ENCODE measurements at places on chromosomes 6 and 20. TPM values are rescaled to one million over a fixed set of nuclear protein-coding genes. Genes with fewer than 3 reads are reported as not detected.

DNA sequence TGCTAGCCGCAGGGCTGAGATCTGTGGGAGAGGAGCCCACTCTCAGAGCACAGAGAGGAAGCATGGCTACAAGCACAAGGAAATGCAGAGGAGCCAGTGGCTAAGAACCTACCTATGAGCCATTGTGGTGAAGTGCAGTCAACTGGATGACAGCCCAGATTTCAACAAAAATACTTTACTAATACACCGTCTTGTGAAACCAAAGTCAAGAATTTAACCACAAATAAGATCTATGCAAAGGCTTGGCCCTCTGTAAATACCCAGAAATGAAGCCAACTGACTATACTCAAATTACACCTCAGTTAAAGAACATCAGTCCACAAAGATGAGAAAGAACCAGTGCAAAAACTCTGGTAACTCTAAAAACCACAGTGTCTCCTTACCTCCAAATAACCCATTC lies 40.1 kb upstream of the PTCHD4 start:
- H3K27me3 ChIP-seq, result no peaks in the 10 kb centered on the region
- H3K27ac ChIP-seq, result no peak overlapping the region
- H3K36me3 ChIP-seq, result no peaks in the 10 kb centered on the region
- no peak overlapping the region for H3K4me3 ChIP-seq

- no peaks in the 10 kb centered on the region for H3K36me3 ChIP-seq
- no peak overlapping the region for H3K4me3 ChIP-seq
- DNase-seq, result no peak
Measured at GRCh38 chr6:29992807-29993206, 50.5 kb downstream of the HLA-A start.

DNA sequence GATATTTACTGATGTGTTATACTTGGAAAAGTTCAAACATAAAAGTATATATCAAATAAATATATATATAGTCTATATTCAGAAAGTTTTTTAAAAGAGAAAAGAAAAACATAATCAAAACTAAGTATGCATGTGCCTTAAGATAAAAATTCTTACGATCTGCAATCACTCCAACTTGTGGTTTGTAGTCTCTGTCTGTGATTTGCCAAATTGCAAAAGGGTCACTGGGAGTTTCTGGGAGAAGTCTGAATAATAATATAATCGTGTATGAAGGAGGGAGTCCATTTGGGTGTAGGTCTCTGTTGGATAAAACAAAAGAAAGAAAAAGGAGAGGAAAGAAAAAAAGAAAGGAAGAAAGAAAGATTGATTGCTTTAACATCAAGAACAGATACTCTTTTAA lies 92.4 kb downstream of the COL12A1 start:
- no peaks in the 10 kb centered on the region for H3K27me3 ChIP-seq
- H3K4me1 ChIP-seq, result no peaks in the 10 kb centered on the region
- no peaks in the 10 kb centered on the region for H3K36me3 ChIP-seq
- no peak overlapping the region for H3K27ac ChIP-seq

- no peaks in the 10 kb centered on the region for H3K36me3 ChIP-seq
- no peak for DNase-seq
- no peak overlapping the region for H3K27ac ChIP-seq
Measured at GRCh38 chr6:8157839-8158238, 55.5 kb upstream of the EEF1E1 start.

DNA sequence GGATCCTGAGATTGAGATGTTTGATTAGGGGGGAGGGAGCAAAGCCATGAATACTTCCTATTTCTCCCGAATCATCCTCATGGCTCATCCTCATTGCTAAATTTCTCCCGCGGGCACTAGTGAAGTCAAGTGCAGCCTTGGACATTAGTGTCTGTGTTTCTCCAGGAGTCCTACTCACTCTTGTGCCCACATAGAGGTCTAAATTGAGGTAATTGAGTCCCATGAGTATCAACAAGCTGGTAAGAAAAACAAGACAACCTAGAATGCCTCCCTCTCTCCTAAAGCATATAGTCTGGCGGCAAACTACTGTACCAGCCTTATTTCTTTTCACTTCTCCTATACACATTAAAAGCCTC lies 420 bp downstream of the CENPQ start:
- peaks cover 13% of the 10 kb centered on the region for H3K4me1 ChIP-seq
- H3K27ac ChIP-seq, result no peak overlapping the region
- H3K36me3 ChIP-seq, result no peaks in the 10 kb centered on the region
- peak overlapping the region; percentile 64 for H3K4me3 ChIP-seq
- H3K27me3 ChIP-seq, result no peaks in the 10 kb centered on the region

DNA sequence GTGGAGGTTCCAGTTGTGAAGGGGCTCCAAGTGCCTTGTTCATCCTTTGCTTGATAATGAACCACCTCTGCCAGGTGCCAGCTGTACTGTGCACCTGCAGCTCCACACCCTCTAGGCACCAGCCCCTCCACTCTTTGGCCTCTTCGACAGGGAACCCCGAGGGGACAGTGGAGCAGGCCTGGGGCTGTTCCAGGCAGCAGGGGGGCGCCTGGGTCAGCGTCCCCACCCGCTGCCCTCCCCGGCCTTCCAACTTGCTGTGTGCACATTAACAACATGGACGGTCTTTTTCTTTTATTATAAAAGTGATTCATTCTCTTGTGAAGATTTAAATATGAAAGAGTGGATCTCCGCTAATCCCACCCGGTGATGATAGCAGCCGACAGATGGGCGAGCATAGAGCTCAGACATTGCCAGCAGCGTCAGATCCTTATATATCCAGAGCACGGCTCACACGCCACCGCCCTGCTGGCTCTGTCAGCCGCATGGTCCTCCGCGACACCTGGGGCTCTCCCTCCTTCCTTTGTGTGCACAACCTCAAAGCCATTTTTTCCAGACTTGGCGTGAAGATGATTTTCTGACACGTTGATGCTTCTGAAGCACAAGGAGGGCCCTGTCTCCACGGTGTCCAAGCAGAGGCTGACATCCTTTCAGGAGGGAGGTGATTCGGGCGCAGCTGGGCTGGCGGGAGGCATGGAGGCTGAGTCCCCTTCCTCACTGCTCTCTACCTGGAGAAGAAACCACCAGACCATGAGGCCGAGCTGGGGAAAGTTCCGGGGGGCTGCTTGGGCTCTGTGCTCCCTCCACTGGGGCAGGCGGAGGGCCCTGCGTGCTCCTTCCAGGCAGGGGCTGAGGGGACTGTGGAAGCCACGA lies 22.2 kb upstream of the MRGBP start:
- H3K4me3 ChIP-seq, result no peak overlapping the region
- no peaks in the 10 kb centered on the region for H3K27me3 ChIP-seq
- DNase-seq, result no peak

DNA sequence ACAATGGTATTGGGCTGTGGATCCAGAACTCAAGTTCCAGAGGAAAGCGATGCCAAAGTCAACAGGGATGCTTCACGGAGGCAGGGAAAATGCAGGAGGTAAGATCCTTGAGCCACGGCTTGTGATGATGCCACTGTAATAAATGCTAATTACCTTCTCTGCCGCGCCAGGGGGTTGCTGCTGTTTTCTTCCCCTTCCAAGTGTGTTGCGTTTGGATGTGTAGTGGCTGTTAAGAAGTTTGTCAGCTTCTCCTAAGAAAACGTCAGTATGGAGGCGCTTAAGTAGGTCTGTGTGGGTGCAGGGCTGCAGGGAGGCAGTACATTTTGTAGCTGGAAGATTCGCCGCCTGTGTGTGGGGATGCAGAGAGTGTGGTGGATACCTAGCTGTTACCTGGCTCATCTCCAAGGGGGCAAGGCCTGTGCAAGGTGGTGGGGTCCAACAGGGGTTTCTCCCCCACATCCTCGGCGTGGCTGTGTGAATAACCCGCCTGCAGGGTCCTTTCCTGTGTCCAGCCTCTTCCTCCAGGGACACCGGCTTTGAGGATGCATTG lies 318.7 kb downstream of the CDH4 start:
- H3K4me3 ChIP-seq, result no peak overlapping the region
- H3K27ac ChIP-seq, result no peak overlapping the region
- H3K27me3 ChIP-seq, result no peaks in the 10 kb centered on the region
- no peaks in the 10 kb centered on the region for H3K36me3 ChIP-seq
- peaks cover 4% of the 10 kb centered on the region for H3K4me1 ChIP-seq

- no peaks in the 10 kb centered on the region for H3K4me1 ChIP-seq
- H3K27ac ChIP-seq, result no peak overlapping the region
- no peak overlapping the region for H3K4me3 ChIP-seq
- no peak for DNase-seq
- no peaks in the 10 kb centered on the region for H3K36me3 ChIP-seq
Measured at GRCh38 chr6:148157841-148158240, 184.8 kb upstream of the SASH1 start.

- H3K27ac ChIP-seq, result no peak overlapping the region
- H3K36me3 ChIP-seq, result no peaks in the 10 kb centered on the region
- H3K4me1 ChIP-seq, result peaks cover 11% of the 10 kb centered on the region
- no peak for DNase-seq
- H3K4me3 ChIP-seq, result no peak overlapping the region
- no peaks in the 10 kb centered on the region for H3K27me3 ChIP-seq
Measured at GRCh38 chr6:43115365-43115764, 39.3 kb downstream of the PTK7 start.

GRCh38 chr6:145233955-145234354 lies 501.4 kb downstream of the EPM2A start:
- H3K27me3 ChIP-seq, result no peaks in the 10 kb centered on the region
- H3K27ac ChIP-seq, result no peak overlapping the region
- no peak for DNase-seq
- H3K4me1 ChIP-seq, result no peaks in the 10 kb centered on the region
- H3K4me3 ChIP-seq, result no peak overlapping the region

DNA sequence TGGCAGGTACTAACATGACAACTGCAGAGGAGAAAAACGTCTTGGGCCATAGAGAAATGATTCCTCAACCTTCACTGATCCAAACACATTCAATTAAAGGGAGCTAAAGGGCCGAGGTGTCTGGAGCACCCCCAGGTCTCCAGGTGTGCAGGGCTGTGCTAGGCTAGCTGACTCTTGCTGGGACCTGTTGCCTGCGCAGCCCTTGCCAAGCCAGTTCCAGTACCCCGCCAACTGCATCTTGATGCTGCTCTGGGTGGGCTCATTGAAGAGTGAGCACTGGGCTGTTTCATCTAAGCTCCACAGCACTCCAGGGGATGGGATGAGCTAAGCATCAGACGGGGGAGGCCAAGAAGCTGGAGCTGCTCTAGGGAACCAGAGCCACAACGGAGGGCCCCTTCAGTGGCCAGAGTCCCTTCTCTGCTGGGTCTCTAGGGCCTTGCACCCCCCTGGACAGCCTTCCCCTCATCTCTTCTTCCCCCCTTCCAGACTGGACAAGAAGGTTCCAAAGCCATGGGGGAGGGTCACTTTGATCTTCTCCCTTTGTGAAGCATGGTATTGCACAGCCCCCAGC lies 15.9 kb downstream of the LEMD2 start:
- no peak overlapping the region for H3K27ac ChIP-seq
- H3K36me3 ChIP-seq, result peaks cover 4% of the 10 kb centered on the region
- no peak overlapping the region for H3K4me3 ChIP-seq
- H3K4me1 ChIP-seq, result peaks cover 24% of the 10 kb centered on the region
- no peak for DNase-seq
- H3K27me3 ChIP-seq, result no peaks in the 10 kb centered on the region

DNA sequence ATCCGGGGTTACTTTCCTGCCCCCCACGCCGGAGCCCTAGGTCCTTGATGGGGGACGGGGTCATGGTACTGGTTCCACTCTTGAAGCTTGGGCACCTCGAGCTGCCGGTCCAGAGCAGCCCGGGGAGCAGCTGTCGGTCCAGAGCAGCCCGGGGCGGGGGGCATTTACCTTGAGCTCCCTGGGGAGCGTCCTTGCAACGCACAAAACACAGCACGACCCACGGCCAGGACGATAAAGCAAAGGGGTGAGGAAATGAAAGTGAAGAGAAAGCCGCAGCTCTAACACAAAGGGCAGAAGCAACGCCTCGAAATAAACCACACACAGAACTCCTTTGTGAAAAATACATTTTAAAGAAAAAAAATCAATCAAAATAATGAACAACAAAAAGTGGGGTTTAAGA lies 39.1 kb downstream of the KCNQ2 start:
- peak overlapping the region; percentile 10 for H3K4me3 ChIP-seq
- no peaks in the 10 kb centered on the region for H3K36me3 ChIP-seq
- no peaks in the 10 kb centered on the region for H3K4me1 ChIP-seq
- no peaks in the 10 kb centered on the region for H3K27me3 ChIP-seq
- DNase-seq, result no peak

GRCh38 chr6:158475344-158476302 lies 84.3 kb upstream of the TMEM181 start:
- H3K4me3 ChIP-seq, result no peak overlapping the region
- peak; percentile 25 for DNase-seq
- peak overlapping the region; percentile 27 for H3K27ac ChIP-seq
- peaks cover 4% of the 10 kb centered on the region for H3K4me1 ChIP-seq
- no peaks in the 10 kb centered on the region for H3K27me3 ChIP-seq

- H3K36me3 ChIP-seq, result no peaks in the 10 kb centered on the region
- no peak for DNase-seq
- H3K27me3 ChIP-seq, result no peaks in the 10 kb centered on the region
- no peaks in the 10 kb centered on the region for H3K4me1 ChIP-seq
Measured at GRCh38 chr6:18477301-18477941, 90.3 kb downstream of the RNF144B start.

The EYA4 gene
- total RNA-seq, result 10.7 TPM

The DPPA5 gene
- 0.94 TPM for total RNA-seq

The LHFPL5 gene
- 0.24 TPM for total RNA-seq

The OR12D3 gene
- 0.19 TPM for total RNA-seq

The SLC13A3 gene
- 4.1 TPM for total RNA-seq

The TBCC gene
- total RNA-seq, result 52.1 TPM

The KCNS1 gene
- total RNA-seq, result 7.7 TPM

The PABPC1L gene
- 59.2 TPM for total RNA-seq

The LGSN gene
- total RNA-seq, result 1.8 TPM

The FRS3 gene
- total RNA-seq, result 33.4 TPM

The KCNK5 gene
- 2.0 TPM for total RNA-seq

The SLC52A3 gene
- total RNA-seq, result 187 TPM

The ZSCAN16 gene
- total RNA-seq, result 3.5 TPM

The WFDC10B gene
- 1.0 TPM for total RNA-seq

Data from testis (tissue), 5 donors.